ENCODE measurements at places on chromosomes 12 and 14. TPM values are rescaled to one million over a fixed set of nuclear protein-coding genes. Genes with fewer than 3 reads are reported as not detected.

DNA sequence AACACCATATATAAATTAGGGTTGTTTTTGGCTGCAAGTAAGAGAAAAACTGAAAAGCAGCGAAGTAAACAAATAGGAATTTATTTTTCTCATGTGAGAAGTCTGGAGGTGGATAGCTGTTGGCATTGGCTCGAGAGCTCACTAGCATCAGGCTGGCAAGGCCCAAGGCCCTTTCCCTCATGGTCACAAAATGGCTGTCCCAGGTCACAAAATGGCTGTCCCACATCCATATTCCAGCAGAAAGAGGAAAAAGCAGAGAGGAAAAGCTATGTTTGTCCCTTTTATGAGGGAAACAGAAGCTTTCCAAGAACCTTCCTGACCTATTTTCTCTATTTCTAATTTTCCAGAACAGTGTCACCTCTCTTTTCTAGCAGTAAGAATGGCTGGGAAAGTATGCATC is 7.5 kb downstream of the CCDC60 start:
- peaks cover 25% of the 10 kb centered on the region for H3K27me3 ChIP-seq
- no peaks in the 10 kb centered on the region for H3K36me3 ChIP-seq
- H3K4me3 ChIP-seq, result no peak overlapping the region
- no peak overlapping the region for H3K27ac ChIP-seq
- H3K4me1 ChIP-seq, result no peaks in the 10 kb centered on the region
- DNase-seq, result no peak

GRCh38 chr12:6963791-6964413 is 6.6 kb downstream of the PHB2 start:
- DNase-seq, result peak; percentile 43
- H3K4me1 ChIP-seq, result peaks cover 44% of the 10 kb centered on the region
- H3K27ac ChIP-seq, result peak overlapping the region; percentile 87
- H3K4me3 ChIP-seq, result peak overlapping the region; percentile 79
- H3K36me3 ChIP-seq, result peaks cover 95% of the 10 kb centered on the region

DNA sequence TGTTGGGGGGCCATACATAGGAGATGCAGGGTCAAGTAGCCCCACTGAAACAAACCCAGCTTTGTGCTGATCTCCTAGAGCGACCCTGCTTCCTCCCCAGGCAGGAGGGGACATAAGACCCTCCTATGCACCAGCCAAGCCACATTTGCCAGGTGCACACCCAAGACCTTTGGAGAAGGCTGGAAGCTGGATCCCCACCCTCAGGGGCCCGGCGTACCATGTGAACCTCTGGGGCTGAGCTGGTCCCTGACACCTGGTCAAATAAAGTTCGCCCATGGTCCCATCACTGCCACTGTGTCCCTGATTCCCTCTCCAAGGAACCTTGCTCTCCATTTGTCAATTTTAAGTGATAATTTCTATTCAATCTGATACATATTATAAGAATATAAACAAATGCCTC is 162.1 kb upstream of the VASH1 start:
- DNase-seq, result no peak
- H3K27me3 ChIP-seq, result peaks cover 83% of the 10 kb centered on the region
- no peak overlapping the region for H3K27ac ChIP-seq
- H3K4me1 ChIP-seq, result no peaks in the 10 kb centered on the region
- no peaks in the 10 kb centered on the region for H3K36me3 ChIP-seq

- H3K4me3 ChIP-seq, result no peak overlapping the region
- no peak for DNase-seq
- H3K27me3 ChIP-seq, result no peaks in the 10 kb centered on the region
- H3K4me1 ChIP-seq, result peaks cover 19% of the 10 kb centered on the region
Measured at GRCh38 chr12:25769082-25769945, 189.2 kb upstream of the RASSF8 start.

Gene SLC4A8
- total RNA-seq, result 1.1 TPM

Gene BICDL1
- 25.7 TPM for total RNA-seq

Gene SMCO2
- total RNA-seq, result 2.5 TPM

Gene AKAP3
- total RNA-seq, result 1.6 TPM
